Fibroblast of pulmonary artery (primary cell): ENCODE measurements at places on chromosomes 13 and 19.

GRCh38 chr13:98507282-98507797, 69.6 kb downstream of the STK24 start:
- DNase-seq, result peak; percentile 55

GRCh38 chr13:64551755-64552154, 2678.4 kb downstream of the PCDH9 start:
- peak; percentile 82 for DNase-seq

DNA sequence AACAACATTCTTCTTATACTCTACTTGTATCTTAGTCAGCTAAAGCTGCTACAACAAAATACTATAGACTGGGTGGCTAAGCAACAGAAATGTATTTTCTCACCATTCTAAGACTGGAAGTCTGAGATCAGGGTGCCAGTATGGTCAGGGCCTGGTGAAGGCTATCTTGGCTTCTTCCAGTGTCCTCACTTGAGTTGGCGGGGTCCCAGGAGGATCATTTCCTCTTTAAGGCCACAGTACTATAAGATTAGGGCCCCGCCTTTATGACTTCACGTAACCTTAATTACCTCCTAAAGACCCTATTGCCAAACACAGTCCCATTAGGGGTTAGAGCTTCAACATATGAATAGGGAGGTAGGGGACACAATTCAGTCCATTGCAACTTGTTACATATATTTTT, 30.7 kb upstream of the DOCK9 start:
- DNase-seq, result no peak

DNA sequence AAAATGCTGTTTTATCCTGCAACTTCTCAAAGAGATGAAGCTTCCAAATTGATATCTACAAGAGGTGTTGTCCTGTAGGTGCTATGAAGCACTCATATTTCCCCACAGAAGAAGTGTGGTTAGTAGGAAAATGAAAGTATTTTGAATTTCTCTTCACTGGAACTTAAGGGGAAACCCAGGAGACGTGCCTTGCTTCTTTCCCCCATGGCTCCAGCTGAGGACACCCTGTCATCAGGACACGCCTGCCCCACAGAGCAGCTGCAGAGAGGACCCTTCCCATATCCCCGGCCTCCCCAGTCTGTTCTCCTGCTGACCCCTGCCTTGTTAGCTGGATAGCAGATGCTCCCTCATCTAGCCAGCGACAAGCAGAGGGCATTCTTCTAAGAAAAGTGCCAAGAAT, 371.3 kb downstream of the COG6 start:
- no peak for DNase-seq

- DNase-seq, result peak; percentile 2
Measured at GRCh38 chr13:109010912-109011311, 381.5 kb downstream of the MYO16 start.

DNA sequence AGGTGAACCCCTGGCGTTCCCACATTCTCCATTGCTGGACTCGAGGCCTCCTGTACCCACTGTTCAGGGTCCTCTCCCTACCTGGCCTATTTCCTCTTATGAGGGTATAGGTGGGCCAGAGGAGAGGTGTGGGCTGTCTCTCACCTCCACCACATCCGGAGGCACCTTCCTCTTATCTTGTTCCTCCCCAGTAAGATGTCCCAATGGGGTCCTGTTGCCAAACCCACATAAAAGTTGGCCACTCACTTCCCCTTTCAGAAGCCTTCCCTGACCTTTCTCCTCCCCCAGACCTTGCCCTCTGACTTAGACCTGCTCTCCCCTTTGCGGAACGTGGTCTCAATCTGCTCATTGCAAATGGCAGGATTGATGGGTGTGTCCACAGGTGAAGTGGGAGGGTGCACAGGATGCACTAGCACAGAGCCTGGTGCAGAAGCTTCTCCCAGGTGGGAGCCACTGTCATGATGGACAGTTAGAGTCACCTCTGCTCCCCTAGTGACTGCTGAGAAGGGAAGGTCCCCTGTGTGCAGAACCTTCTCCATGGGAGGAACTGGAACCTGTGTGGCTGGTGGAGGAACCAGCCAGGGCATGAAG, 1.3 kb downstream of the CYP4F3 start:
- no peak for DNase-seq

GRCh38 chr13:96539791-96540190, 449.9 kb downstream of the HS6ST3 start:
- DNase-seq, result no peak

GRCh38 chr19:1560286-1560882, 7.7 kb downstream of the MEX3D start:
- no peak for DNase-seq

GRCh38 chr13:73794755-73795154, 339.4 kb downstream of the KLF12 start:
- no peak for DNase-seq

- DNase-seq, result no peak
Measured at GRCh38 chr19:57667228-57667627, 1.5 kb upstream of the ZSCAN4 start.

GRCh38 chr13:75481176-75482069, 546 bp downstream of the TBC1D4 start:
- no peak for DNase-seq

GRCh38 chr19:2399582-2399981, 27.8 kb downstream of the TIMM13 start:
- DNase-seq, result no peak

GRCh38 chr19:1851654-1852580, 3.6 kb upstream of the REXO1 start:
- no peak for DNase-seq

GRCh38 chr13:111652676-111653075, 332.2 kb downstream of the TEX29 start:
- no peak for DNase-seq

GRCh38 chr13:110938662-110939421, 24.0 kb upstream of the ANKRD10 start:
- DNase-seq, result no peak
